ENCODE measurements at places on chromosomes 11 and 22. TPM values are rescaled to one million over a fixed set of nuclear protein-coding genes. Genes with fewer than 3 reads are reported as not detected.
A peak's percentile ranks its signal among the peaks of the same experiment; 100 is the strongest.

Gene C22orf42
- polyA plus RNA-seq = 0.65 TPM

Gene LTO1
- 3.9 TPM for polyA plus RNA-seq

DNA sequence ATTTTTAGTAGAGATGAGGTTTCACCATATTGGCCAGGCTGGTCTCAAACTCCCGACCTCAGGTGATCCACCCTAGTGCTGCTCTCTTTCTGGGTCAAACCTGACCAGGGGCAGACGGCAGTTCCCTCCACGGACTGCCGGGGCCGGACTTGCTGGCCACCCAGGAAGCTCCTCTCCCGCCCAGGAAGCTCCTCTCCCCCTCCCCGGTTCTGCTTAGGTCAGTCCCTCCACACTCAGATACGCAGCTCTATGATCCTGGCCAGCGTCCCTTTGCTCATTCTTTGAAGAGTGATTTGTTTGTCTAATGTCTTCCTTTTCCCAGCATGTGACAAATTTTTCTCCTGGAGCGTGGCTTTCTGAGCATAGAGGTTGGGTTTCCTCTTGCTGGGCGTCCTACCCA lies 125.3 kb upstream of the B3GAT1 start:
- DNase-seq = no peak
- no peak overlapping the region for H3K4me3 ChIP-seq
- no peaks in the 10 kb centered on the region for H3K4me1 ChIP-seq

DNA sequence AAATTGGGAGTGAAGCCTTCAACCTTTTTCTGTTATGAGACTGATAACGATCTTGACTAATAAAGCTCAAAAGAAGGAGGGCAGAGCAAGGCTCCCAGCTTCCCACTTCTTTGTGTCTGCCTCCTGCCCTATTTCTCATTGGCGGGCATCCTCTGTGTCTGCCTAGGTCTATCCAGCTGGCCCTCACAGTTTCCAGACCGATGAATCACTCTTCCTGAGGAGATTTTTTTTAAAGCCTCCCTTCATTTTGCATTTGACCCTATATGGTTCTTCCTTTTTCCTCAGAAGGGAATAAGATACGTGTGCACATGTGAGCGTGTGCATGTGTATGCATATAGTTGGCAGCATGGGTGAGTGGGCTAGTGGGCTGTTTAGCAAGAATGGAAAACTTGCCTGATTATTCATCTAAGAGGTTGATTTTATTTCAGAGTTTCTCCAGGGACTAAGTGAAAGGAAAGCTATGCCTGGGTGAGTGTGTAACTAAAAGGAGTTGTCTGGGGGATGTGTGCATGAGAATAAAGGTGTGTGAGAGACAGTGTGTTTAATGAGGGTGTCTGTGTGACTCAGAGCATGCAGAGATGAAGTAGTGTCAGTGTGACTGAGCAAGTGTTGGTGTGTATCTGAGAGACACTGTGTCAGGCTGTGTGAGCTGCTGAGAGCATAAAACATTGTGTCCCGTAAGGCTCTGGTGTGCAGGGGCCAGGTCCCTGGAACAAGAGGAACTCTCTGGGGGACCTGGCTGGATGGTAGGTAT lies 12.2 kb downstream of the PHLDB1 start:
- H3K27me3 ChIP-seq = peaks cover 14% of the 10 kb centered on the region
- H3K4me3 ChIP-seq = no peak overlapping the region
- no peaks in the 10 kb centered on the region for H3K36me3 ChIP-seq

DNA sequence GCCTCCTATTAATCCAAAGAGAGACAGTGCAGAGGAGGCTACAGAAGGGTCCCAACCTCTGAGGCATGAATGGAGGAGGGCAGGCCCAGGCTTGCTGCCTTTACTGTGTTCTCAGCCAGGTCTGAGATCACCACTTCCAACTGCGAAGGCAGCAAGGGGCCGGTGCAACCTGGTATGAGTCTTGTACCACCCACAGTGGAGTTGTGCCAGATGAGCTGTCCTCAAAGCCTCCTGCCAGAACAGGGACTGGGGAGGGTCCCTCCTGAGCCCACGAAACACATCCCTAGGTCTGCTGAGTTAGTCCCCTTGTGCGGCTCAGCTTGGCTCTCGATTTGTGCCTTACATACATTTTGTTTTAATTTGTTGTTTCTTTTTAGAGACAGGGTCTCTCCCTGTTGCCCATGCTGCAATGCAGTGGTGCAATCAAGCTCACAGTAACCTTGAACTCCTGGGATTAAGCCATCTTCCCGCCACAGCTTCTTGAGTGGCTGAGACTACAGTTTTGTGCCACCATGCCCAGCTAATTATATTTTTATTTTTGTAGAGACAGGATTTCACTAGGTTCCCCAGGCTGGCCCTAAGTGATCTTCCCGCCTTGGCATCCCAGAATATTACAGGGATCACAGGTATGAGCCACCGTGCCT lies 9.3 kb downstream of the MIF start:
- no peaks in the 10 kb centered on the region for H3K36me3 ChIP-seq
- no peaks in the 10 kb centered on the region for H3K4me1 ChIP-seq
- no peak overlapping the region for H3K4me3 ChIP-seq
- no peaks in the 10 kb centered on the region for H3K27me3 ChIP-seq
- no peak overlapping the region for H3K27ac ChIP-seq

DNA sequence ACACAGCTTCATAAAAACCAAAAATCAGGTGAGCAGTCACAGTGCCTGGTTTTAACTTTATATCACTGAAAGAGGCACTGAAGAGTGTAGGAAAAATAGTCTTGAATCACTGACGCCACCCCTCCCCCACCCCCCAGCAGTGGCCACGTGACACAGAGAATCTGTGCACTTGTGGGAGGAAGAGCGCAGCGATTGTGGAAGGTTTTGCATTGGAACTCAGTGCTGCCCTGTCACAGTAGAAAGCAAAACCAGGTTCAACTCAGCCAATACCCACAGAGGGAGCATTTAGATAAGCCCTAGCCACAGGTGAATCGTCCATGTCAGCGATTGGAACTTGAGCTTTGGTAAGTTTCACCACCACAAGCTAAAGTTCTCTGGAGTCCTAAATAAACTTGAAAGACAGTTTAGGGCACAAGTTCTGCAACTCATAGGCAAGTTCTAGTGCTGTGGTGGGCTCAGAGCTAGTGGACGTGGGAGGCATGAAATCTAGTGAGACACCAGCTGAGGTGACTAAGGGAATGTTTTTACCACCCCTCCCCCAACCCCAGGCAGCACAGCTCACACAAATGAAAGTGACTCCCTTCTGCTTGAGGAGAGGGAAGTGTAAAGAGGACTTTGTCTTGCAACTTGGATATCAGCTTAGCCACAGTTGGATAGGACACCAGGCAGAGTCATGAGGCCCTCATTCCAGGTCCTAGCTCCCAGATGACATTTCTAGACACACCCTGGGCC lies 13.3 kb downstream of the OR52B2 start:
- H3K27ac ChIP-seq = peak overlapping the region; percentile 30
- peaks cover 12% of the 10 kb centered on the region for H3K4me1 ChIP-seq
- no peaks in the 10 kb centered on the region for H3K27me3 ChIP-seq
- H3K36me3 ChIP-seq = no peaks in the 10 kb centered on the region

- no peaks in the 10 kb centered on the region for H3K27me3 ChIP-seq
- no peak for DNase-seq
- H3K36me3 ChIP-seq = no peaks in the 10 kb centered on the region
- no peak overlapping the region for H3K27ac ChIP-seq
Measured at GRCh38 chr22:18033204-18033998, 9.0 kb upstream of the MICAL3 start.

DNA sequence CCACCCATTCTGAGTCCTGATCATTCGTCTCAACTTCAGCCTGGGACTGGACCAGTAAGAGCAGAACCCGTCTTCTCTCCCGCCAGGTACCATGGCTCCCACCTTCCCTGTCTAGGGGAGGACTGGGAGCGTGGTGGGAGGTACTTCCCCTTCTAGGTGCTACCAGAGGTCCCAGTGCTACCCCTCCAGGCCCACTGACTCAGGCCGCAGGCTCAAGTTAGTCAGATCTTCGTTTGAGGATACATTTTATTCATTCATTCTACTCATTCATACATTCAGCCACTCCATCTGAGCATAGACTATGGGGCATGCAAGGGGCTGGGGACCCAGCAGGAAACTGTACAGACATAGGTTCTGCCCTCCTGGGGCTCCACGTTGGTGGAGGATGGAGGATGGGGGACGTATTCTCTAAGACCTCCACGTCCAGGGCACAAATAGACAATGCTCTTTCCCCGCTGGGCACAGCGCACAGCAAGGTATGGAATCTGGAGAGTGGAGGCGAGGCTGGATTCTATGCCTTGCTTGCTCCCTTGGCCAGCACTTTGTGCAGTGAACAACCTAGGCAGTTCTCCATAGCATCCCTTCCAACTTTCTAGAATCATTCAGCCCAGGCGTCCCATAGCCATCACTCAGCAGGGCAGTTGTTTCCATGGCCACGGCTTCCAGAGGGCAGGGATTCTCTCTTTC lies 1.0 kb upstream of the RAB3IL1 start:
- H3K36me3 ChIP-seq = no peaks in the 10 kb centered on the region
- no peak overlapping the region for H3K27ac ChIP-seq
- peaks cover 48% of the 10 kb centered on the region for H3K4me1 ChIP-seq
- no peak overlapping the region for H3K4me3 ChIP-seq
- DNase-seq = no peak
- peaks cover 10% of the 10 kb centered on the region for H3K27me3 ChIP-seq

- H3K27me3 ChIP-seq = peaks cover 5% of the 10 kb centered on the region
- H3K4me1 ChIP-seq = no peaks in the 10 kb centered on the region
- H3K27ac ChIP-seq = no peak overlapping the region
Measured at GRCh38 chr11:113249491-113249763, 65.0 kb upstream of the TTC12 start.

All from CD14-positive monocyte (primary cell).